ENCODE measurements at places on chromosomes 5 and 9.

GRCh38 chr5:168354397-168354796 is 63.0 kb downstream of the WWC1 start:
- DNase-seq = no peak

- no peak for DNase-seq
Observed at GRCh38 chr5:122162100-122162638, 32.8 kb downstream of the ZNF474 start.

DNA sequence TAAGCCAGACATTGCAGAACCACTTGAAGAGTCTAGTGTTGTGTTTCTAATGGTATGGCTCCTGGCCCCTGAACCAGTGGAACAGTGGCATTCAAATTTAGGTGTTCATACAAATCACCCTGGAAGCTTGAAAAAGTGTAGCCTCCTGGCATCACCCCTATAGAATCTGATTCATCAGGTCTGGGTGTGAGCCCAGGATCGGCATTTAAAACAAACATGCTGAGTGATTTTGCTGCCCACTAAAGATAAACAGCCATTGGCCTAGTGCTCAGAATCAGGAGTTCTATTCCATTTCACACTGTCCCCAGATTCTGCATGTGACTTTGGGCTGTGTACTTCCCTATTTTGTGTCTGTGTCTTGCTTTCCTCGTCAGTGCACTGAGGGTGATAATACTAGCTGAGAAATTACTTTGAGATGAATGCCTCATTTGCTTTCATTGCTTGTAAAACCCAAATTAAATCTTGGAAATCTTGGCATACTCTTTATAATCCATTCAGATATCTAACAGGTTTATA is 241.5 kb upstream of the CLINT1 start:
- no peak for DNase-seq

GRCh38 chr5:17314907-17315471 is 97.6 kb downstream of the BASP1 start:
- no peak for DNase-seq

DNA sequence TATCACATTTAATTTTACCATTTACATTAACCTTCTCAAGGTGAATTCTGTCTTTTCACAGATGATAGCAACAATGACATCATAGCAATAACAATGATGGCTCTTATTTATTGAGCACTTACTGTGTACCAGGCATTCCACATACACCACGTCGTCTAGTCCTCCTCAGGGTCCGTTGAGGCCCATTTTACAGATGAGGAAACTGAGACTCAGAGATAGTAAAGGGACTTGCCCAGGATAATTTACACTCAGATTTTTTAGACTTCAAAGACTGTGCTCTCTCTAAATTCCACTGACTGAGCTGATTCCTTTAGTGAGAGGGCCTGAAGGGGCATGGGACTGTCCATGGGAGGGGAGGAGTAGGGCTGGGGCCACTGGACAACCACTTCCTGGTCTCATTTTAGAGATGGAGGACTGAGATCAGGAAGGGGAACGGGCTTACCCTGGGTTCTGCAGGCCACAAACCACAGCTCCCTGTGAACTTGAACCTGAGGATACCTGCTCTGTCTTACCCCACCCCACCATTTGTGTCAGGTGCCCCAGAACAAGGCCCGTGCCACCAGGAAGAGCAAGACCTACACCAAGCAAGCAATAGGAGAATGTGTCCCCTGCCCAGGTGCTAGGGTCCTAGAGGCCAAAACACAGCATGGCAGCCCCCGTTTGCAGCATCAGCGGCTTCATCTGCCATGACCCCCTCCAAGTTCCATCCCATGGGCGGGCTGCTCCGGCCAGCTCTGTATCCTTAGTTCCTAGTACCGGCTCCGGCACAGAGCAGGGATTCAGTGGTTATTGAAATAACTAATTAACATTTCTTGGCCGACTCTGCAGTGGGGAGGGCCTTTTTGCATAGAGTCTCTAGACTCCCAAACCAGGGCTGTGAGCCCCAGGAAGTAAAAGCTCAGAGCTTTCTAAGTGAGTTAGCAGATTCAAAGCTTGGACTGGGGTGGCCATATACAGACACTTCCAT is 96.6 kb downstream of the RGS3 start:
- DNase-seq = no peak

GRCh38 chr9:99366621-99367020 is 144.5 kb downstream of the SEC61B start:
- DNase-seq = no peak

DNA sequence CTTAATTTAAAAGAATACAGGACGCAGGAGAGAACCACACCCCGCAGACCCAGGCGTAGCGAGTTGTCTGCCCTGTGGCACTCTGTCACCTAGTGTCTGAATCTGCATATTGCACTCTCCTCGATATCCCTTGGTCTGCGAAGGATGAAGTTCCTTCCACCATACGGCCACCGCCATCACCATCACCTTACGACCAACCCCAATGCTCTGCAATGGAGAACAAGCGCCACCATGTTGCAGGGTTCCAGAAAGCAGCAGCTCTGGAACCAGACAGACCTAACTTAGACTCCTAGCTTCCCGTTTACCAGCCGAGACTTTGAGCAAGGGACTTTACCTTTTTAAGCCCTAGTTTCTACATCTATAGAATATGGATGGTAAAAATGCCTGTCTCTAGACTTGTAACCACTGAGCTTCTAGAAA is 77.4 kb upstream of the DMRT1 start:
- peak; percentile 52 for DNase-seq

- no peak for DNase-seq
Observed at GRCh38 chr5:6950860-6951259, 237.6 kb downstream of the TENT4A start.

GRCh38 chr5:60066502-60066901 is 173.0 kb upstream of the PDE4D start:
- peak; percentile 19 for DNase-seq

- no peak for DNase-seq
Observed at GRCh38 chr5:9858043-9858442, 227.9 kb upstream of the TAS2R1 start.

DNA sequence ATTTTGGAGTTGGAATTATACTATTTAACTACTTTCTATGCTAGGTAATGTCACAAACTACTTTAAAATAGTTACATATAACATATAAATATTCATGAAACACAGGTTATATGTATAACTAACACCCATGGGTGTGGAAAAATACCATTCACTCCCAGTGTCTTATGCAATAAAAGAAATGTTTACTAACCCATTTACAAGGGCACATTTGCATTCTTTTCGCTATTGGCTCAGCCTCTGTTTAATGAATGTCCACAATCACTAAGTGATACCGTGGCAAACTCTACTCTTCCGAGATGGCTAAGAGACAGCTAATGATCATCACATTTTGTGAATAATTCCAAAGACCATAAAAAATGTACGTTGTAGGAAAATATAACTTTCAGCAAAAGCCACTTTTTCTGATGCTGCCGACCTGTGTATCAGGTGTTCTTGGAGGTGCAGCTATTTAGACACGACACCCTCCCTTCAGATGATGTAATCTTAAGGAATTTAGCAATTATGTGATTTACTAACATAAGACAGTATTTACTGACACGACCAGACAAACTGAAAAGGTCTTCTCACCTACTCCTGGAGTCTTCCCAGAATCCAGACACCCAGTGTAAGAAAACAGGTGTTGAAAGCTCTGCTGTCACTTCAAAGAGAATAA is 121.7 kb upstream of the FAM120A start:
- no peak for DNase-seq

DNA sequence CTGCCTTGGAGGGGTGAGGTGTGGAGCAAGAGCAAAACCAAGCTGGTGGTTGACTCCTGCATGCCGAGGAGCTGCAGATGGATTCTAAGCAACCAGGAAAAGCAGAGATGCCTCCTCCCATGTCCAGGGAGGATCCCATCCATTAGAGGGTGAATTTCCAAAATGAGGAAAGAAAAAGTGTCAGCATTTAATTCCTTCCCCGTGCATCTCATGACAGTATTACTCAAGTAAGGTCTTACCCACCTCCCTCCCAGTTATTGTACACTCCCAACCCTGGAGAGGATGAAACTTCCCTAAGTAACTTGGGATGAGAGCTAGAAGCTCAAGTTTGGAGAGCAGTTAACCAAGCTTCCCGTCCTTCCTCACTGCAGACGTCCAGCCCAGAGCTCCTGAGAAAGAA is 19.9 kb downstream of the C9orf152 start:
- DNase-seq = no peak

- no peak for DNase-seq
Observed at GRCh38 chr5:55624841-55625588, 87.1 kb downstream of the SLC38A9 start.

- DNase-seq = no peak
Observed at GRCh38 chr9:37034305-37034937, 353 bp upstream of the PAX5 start.

GRCh38 chr9:14216612-14217194 is 97.2 kb downstream of the NFIB start:
- DNase-seq = no peak

DNA sequence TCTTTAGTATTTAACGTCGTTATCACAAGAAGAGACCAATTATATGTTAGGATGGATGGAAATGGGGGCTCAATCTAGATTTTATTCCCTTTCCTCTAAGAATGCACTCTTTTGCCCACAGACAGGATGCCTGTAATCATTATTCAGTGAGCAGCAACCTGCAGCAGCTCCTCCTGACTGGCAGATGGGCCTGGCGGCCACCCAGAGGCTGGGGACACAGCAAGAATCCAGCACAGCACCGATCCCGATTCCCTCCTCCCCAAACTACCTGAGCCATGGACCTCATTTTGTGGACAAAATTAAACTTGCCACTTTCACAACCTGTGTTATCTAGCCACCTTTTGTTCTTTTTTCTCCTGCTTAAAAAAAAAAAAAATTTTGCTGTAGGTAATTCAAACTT is 101.0 kb downstream of the USP20 start:
- DNase-seq = no peak

- DNase-seq = no peak
Observed at GRCh38 chr9:38084556-38084880, 15.5 kb upstream of the SHB start.

- DNase-seq = peak; percentile 75
Observed at GRCh38 chr5:170151097-170151831, 45.6 kb downstream of the FOXI1 start.

- DNase-seq = peak; percentile 90
Observed at GRCh38 chr5:158119961-158120723, 261.2 kb upstream of the CLINT1 start.

- DNase-seq = no peak
Observed at GRCh38 chr9:35842020-35842745, 13.2 kb downstream of the TMEM8B start.

GRCh38 chr5:143748516-143748915 is 63.4 kb upstream of the HMHB1 start:
- DNase-seq = no peak

- no peak for DNase-seq
Observed at GRCh38 chr5:136666970-136667620, 301.8 kb upstream of the TRPC7 start.

GRCh38 chr5:180396926-180397325 is 43.8 kb upstream of the GFPT2 start:
- no peak for DNase-seq

GRCh38 chr9:124222918-124223720 is 34.6 kb upstream of the NEK6 start:
- no peak for DNase-seq

- no peak for DNase-seq
Observed at GRCh38 chr5:526456-527088, 2.3 kb upstream of the SLC9A3 start.

DNA sequence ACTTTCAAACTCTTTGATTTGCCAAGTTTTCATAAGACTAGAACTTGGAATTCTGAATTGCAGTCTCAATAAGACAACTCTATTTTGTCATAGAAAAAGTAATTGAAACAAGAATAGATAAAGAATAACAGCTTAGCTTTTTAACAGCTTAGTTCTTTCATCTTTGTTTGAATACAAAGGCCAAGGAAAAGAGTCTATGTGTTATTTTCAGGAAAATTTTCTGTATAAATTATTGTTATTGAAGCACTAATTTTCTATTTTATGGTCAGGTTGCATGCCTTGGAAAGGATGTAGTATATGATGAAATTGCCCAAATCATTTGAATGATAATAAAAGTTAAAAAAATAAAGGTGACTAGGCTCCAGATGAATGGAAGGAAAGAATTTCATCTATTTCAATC is 25.2 kb upstream of the SPRY4 start:
- DNase-seq = no peak

GRCh38 chr5:172999372-172999973 is 15.9 kb downstream of the ATP6V0E1 start:
- DNase-seq = no peak

DNA sequence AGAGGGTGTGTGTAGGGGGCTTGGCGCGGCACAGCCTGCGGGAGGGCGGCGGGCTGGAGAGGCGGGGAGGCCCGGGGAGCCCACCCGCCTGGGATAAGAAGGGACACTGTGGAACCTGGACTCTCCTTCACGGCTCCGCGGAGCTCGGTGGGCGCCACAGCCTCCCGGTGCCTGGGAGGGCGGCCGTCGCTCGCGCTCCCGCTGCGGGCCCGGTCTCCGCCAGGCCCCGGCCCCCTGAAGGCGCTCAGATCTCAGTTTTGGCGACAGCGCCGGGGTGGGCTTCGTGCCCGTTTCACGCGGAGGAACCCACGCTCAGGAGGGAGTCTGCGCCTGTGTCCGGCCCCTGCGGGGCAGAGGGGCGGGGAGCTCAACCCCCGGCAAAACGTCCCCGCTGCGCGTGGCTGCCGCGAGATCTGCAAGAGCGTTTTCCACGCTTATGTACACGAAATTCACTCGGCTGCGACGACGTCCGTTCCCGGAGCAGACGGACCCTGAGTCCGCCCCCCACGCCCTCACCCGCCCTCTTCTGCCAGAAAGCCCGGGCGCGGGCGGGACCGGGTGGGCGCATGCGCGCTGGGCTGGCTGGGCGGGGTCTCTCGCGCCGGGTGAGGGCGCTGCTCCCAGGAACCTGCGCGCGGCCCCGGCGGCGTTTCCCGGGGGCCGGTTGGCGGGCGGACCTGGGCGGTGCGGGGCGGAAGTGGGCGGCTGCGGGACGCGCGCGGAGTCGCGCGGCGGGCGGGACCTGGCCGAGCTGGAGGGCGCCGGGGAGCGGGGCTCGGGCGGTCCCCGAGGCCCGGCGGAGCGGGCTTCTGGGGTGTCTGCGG is at the start of gene NELFB:
Gene NELFB (plus strand): TSS at position 704 of the 824 bp plus-strand sequence.
- DNase-seq = peak; percentile 68

DNA sequence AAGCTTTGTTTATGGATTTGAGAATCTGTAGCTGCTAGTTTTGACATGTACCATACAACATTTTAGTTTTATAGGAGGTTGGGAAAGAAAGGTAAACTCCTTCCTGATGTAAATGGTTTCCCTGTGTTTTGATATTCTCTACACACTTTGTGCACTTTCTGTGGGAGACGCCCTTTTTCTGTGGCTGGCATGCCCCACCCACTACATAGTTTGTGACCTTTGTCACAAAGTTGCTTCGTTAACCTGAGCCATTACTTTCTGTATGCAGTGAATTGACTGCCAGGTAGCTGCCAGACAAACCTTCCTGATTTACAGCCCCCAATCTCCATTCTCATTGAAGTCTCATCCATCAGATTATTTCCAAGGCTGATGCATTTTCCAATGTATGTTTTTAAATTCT is 90.6 kb downstream of the NLN start:
- no peak for DNase-seq

GRCh38 chr9:36862206-36863145 is 171.6 kb downstream of the PAX5 start:
- DNase-seq = peak; percentile 42

- DNase-seq = no peak
Observed at GRCh38 chr5:127602481-127602880, 46.4 kb upstream of the CTXN3 start.

GRCh38 chr5:14665949-14666348 is 1.4 kb downstream of the OTULIN start:
- no peak for DNase-seq

- DNase-seq = no peak
Observed at GRCh38 chr9:81103597-81104471, 585.5 kb downstream of the TLE1 start.

Measured in brain microvascular endothelial cell (primary cell).